ENCODE measurements at places on chromosomes 7 and 10. TPM values are rescaled to one million over a fixed set of nuclear protein-coding genes. Genes with fewer than 3 reads are reported as not detected.

RSU1 gene
- total RNA-seq: 47.5 TPM

SGPL1 gene
- 13.7 TPM for total RNA-seq

CYP3A5 gene
- total RNA-seq: not detected

TBX20 gene
- total RNA-seq: not detected

CRHR2 gene
- total RNA-seq: not detected

ACTR3C gene
- total RNA-seq: 2.9 TPM

ITGA8 gene
- total RNA-seq: not detected

FAM131B gene
- total RNA-seq: 2.7 TPM

ACBD7 gene
- 1.6 TPM for total RNA-seq

Measured in activated CD8-positive, alpha-beta T cell treated with anti-CD3 and anti-CD28 coated beads for 36 hours (primary cell).